ENCODE measurements at places on chromosomes 2 and 18. TPM values are rescaled to one million over a fixed set of nuclear protein-coding genes. Genes with fewer than 3 reads are reported as not detected.

Gene STAT4
- 1.4 TPM for total RNA-seq

Gene CD8B2
- 0.23 TPM for total RNA-seq

Gene VWC2L
- not detected for total RNA-seq

Gene CPO
- not detected for total RNA-seq

Gene KCNJ3
- not detected for total RNA-seq

Gene SH3BP4
- total RNA-seq: 11.0 TPM

Gene ENOSF1
- total RNA-seq: 63.7 TPM

Gene FAM237A
- total RNA-seq: not detected

Gene SCG2
- total RNA-seq: not detected

Gene RAB6D
- not detected for total RNA-seq

Gene TLX2
- total RNA-seq: not detected

Gene ATP6V1C2
- total RNA-seq: 10.2 TPM

Gene IL36RN
- 5.0 TPM for total RNA-seq

Gene DNAJC5G
- total RNA-seq: not detected

Gene FBXO15
- total RNA-seq: 0.19 TPM

Gene CYTIP
- total RNA-seq: 4.0 TPM

Gene KLHL41
- not detected for total RNA-seq

Gene SERPINB11
- 2.1 TPM for total RNA-seq

Gene FER1L5
- 0.19 TPM for total RNA-seq

Gene NT5C1B
- not detected for total RNA-seq

Gene NIFK
- 40.3 TPM for total RNA-seq

Gene ORC2
- total RNA-seq: 15.5 TPM

Gene NPAS2
- total RNA-seq: 37.4 TPM

Gene TWIST2
- total RNA-seq: 33.0 TPM

Gene TMEM200C
- not detected for total RNA-seq

Gene DQX1
- 13.3 TPM for total RNA-seq

Gene ID2
- total RNA-seq: 30.6 TPM

Gene ATP6V1B1
- 0.97 TPM for total RNA-seq
